ENCODE measurements at places on chromosomes 2 and 18. TPM values are rescaled to one million over a fixed set of nuclear protein-coding genes. Genes with fewer than 3 reads are reported as not detected.
A peak's percentile ranks its signal among the peaks of the same experiment; 100 is the strongest.

Gene SEH1L
- total RNA-seq: 72.1 TPM

GRCh38 chr2:231820786-231821303 lies 34.6 kb downstream of the COPS7B start:
- no peak for ATAC-seq

Gene MOGAT1
- not detected for total RNA-seq

- ATAC-seq: no peak
These were observed 493.3 kb downstream of the CMPK2 start for GRCh38 chr2:6372317-6372901.

- peak; percentile 44 for ATAC-seq
These were observed 8.7 kb upstream of the KIAA2012 start for GRCh38 chr2:202064171-202064880.

GRCh38 chr2:120720231-120720630 lies 15.4 kb upstream of the GLI2 start:
- no peak for ATAC-seq

DNA sequence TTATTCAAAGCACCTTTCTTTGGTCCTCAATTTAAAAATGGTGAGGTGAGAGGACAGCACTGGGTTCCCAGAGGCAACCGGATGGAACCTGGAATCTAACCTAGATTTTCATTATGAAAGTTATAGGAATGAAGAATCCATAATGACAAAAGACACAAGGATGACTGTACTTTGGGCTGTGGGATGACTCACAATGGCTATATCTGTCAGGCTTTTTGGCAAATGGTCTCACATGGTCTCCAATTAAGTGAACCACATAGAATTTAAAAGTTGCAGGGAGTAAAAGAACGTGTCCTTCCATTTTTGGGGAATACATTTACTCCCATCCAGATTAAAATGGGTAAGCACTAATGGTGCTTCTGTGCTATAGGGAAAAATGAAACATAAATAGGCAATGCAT lies 31.8 kb upstream of the LYPD1 start:
- no peak for ATAC-seq

DNA sequence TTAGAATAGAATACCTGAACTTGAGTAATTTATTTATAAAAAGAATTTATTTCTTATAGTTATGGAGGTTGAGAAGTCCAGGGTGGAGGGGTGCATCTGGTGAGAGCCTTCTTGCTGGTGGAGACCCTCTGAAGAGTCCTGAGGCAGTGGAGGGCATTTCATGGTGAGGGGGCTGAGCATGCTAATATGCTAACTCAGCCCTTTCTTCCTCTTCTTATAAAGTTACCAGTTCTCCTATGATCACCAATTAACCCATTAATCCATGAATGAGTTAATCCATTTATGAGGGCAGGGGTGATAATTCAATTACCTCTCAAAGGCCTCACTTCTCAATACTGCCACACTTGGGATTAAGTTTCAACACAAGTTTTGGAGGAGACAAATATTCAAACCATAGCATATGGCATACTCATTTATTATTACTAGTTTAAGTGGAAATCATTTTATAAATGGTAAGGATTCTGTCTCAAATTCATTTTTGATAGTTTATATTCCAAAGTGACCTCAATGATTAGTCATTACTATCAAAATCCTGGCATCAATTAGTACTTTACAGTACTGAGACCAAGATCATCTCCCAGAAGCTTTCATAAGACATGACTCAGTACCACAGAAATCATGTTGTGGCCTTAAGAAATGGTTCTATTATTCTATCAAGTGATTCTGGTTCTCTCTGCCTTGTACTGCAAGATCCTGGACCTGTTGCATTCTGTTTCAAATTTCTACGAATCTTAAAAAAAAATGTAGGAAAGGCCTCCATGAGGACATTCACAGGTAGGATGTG lies 5.5 kb downstream of the ZNF396 start:
- ATAC-seq: peak; percentile 83

DNA sequence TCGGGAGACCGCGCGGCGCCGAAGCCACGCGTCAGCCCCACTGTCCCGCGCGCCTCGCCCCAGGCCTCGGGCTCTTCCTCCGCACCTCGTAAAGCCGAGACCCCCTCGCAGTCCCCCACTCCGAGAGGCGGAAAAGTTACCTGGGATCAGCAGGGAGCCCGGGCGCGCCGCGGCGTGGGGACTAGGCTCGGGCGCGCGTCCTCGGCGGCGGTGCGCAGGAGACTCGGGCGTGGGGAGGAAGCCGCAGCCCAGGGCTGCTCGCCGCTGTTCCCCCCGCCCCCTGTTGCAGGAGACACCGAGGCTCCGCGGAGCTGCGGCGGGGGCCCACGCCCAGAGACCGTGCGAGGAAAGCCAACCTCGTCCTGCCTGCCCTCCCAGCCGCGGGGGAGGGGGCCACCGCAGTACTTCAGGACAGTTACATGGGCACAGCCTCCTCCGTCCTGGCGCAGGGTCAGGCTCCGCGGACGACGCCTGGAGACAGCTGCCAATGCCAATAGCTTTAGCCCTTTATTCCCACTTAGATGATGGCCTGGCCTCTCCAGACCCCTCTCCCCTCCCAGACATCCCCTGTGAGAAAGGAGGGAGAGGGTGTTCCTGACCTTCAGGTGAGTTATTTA lies at the start of gene EPB41L3:
Gene EPB41L3 (minus strand): TSS at position 225 of the 617 bp plus-strand sequence. CDS start 54,814 bp downstream, outside the sequence.
- no peak for ATAC-seq

DNA sequence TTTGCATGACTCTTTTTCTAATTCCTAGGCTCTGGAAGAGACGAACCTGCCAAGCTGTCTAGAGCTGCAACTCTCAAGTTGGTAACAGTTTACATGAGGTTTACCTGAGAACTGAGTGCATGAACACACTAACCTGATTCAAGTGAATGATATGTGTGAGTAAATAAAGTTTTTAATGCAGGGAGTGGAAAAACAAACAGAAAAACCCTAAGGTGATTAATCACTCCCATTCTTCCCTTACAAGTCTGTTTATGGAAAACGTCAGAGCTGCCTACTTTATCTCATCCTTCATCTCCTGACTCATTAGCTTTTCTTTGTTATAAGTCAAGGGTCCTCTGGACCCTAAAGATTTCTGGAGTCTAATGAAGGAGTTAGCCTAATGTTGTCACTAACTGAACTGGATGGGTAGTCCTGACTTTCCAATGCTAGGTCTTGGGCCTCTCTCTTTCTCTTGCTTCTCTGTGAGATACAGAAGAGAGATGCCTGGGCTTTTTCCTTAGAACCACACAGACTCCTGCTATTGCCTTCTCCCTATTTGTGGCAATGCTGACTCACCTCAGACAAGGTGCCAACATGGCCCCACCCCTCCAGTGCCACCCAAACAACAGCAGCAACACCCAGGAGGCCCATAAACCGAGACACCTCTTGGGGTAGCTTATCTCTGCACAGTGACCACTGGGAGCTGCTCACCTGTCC lies 952.4 kb downstream of the EPHA4 start:
- no peak for ATAC-seq

- no peak for ATAC-seq
These were observed 45.0 kb downstream of the EEF1B2 start for GRCh38 chr2:206204710-206205109.

- ATAC-seq: no peak
These were observed 49.7 kb upstream of the ZNF516 start for GRCh38 chr18:76544511-76545345.

DNA sequence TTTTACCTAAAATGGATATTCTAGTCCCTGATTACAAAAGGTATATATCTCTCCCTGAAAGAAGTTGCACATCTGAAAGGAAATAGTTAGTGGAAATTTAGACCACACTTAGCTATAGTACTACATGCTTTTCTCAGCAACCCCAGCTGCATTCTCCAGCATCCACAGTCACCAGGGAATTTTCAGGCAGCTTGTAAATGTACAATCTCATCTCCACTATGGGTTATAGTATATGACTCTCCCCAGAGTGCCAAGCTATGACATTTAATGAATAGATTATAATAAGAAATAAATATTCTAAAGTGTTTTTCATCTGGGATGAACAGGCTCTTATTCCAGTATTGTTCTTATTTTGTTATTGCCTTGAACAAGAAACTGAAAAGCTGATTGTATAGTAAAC lies 197.6 kb upstream of the HNRNPA3 start:
- ATAC-seq: no peak

DNA sequence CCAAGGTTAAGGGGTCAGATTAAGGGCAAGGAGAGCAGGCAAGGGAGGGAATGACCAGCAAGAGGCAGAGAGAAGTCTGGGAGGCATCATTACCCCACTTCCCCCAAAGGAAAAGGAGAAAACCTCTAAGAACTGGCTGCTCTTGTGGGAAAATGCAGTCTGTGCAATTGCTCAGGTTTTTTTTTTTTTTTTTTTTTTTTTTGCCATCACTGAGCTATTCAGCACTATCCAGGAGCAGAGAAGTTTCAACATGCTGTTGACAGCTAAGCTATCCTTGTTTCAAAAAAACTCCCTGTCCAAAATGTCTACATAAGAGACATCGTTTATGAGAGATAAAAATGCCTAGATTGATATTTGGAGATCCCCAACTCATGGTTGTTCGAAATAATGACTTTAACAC lies 345.4 kb downstream of the TDRD15 start:
- ATAC-seq: no peak

- no peak for ATAC-seq
These were observed 556.2 kb downstream of the THSD7B start for GRCh38 chr2:137321566-137321965.

DNA sequence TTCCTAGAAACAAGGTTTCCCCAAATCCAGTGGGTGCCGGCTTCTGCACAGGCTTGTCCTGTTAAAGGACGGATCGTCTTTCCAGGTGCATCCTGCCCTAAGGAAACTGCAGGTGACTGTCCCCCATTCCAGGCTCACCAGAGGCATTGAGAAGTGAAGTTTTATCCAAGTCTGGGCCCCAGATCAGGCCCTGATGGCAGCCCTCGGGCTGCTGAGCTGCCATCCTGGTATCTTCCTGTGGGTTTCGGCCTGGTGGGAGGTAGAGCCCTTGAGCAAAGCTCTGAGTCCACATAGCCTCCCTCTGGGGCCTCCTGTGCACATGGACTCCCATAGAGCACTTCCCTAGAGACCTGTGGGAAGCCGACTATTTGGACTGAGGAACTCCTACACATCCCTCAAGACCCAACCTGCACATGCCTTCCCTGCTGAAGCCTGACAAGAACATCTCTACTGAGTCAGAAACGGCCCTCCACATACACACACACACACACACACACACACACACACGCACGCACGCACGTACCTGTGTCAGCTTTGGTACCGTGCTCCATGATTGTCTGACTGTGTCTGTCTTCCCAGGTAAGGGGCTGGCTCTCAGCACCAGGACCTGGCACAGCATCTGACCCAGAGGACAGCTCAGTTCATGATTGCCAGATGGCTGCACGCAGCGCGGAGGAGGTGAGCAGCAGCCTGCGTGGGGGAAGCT lies 16.4 kb downstream of the TNS1 start:
- ATAC-seq: no peak

GRCh38 chr2:8002765-8003393 lies 679.0 kb upstream of the ID2 start:
- no peak for ATAC-seq

- ATAC-seq: no peak
These were observed 336.4 kb upstream of the FSHR start for GRCh38 chr2:49490710-49491109.

- ATAC-seq: peak; percentile 71
These were observed 431.2 kb downstream of the LPIN1 start for GRCh38 chr2:12177455-12178288.

DNA sequence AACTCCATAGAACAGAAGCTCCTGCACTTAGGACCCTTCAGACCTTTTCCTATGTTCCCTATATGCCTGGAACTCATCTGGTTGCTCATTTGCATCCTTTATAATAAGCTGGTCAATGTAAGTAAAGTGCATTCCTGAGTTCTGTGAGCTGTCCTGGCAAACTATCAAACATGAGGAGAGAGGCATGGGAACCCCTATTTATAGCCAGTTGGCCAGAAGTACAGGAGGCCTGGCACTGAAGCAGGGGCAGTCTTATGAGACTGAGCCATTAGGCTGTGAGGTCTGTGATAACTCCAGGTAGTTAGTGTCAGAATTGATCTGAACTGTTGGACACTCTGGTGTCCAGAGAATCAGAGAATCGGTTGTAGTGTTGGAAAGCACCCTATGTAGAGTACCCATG lies 88.4 kb downstream of the EHD3 start:
- no peak for ATAC-seq

- ATAC-seq: no peak
These were observed 25.4 kb downstream of the ALPK2 start for GRCh38 chr18:58603375-58604067.

DNA sequence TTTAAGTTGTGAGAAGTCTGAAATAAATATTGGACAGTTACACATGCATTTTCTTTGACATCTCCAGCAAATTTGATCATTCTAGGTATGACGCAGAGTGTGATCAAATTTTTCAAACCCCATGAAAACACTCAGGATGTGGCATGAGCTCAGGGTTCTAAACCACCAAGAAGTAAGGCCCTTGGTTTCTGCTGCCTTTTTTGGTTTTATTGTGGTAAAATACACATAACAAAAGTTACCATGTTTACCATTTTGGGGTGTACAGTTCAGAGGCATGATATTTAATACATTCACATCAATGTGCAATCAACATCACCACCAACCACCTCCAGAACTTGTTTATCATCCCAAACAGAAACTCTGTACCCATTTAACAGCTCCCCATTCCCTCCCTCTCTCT lies 64.3 kb upstream of the TTN start:
- ATAC-seq: peak; percentile 77

DNA sequence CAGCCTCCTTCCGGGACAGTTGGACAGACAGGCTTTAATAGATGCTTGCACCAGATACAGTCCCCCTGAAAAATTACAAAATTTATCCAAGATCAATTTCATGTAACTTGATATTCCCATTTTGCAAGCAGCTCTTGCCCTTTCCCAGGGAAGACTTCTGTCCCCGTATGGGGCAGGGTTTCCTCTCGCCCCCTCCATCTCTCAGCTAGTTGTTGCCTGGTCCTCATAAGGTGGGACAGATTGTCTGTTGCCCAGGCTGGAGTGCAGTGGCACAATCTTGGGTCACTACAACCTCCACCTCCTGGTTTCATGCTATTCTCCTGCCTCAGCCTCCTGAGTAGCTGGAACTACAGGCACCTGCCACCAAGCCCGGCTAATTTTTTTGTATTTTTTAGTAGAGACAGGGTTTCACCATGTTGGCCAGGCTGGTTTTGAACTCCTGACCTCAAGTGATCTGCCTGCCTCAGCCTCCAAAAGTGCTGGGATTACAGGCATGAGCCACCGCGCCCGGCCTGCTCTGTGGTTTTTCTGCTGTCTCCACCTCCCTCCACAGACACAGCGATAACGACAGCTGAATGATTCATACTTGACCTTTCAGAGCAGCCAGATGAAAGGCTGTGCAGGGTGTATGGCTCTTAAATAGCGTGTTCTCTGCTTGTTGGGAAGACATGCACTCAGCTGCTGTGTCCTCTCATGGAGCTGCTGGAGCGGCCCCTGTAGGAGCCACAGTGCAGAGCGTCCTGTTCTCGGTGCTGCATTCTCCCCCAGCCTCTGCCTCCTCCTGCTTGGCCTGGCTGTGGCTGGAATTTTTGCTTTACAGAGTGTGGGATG lies 61.4 kb downstream of the TTC39C start:
- peak; percentile 98 for ATAC-seq

Gene LOXHD1
- total RNA-seq: not detected

Gene NUP35
- total RNA-seq: 33.2 TPM

Gene POTEF
- not detected for total RNA-seq

DNA sequence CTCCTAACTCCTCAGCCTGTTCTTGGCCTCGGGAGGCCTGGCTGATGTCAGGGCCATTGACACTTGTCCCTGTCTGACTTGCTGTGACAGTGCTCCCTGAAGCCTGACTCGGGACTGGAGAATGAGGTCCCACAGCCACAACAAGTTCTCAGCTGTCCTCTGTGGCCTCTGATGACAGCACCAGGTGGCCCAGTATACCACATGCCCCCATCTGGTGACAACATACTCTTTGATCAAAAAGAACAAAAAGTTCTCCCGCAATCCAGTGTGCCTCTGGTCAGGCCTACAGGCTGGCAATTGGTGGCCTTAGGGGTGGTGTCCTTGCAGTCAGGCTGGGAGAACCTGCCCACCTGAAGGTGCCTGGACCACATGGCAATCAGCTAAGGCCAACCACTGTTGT lies 102.6 kb downstream of the SEPTIN10 start:
- ATAC-seq: no peak

Measured in activated T-helper 17 cell treated with anti-CD3 and anti-CD28 coated beads, Interleukin-2, amount 50 U/mL, for 72 hours (primary cell).